ENCODE measurements at places on chromosomes 1 and 21.

DNA sequence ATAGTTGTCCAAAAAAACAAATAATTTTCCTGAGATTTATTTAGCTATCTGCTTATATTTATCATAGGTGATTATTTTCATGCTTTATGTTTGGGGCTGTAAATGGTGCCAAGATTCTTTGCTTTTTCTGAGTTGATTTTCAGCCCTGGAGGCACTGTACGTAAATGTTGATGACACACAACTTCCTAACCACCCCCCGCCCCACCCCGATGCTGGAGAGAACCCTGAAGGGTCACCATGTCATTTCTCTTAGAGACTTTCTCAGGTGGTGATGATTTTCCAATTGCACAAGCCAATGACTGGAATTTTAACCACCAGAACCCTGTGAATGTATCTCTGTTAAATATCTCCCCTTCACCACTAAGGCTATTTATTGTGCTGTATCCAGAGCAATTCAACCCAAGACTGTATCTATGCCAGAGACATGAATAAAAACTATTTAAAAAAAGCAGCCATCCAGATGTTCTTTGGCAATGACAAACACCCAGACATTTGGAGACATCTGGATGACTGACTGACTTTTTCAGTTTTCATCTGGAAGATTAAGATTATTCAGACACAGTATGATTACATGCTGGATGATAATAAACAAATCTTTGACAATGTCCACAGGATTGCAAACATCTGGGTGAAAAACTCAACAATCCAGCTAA is 346.0 kb downstream of the LMX1A start:
- no peak for DNase-seq

- no peak for DNase-seq
Measured at GRCh38 chr21:31045841-31046240, 7.6 kb upstream of the KRTAP19-8 start.

DNA sequence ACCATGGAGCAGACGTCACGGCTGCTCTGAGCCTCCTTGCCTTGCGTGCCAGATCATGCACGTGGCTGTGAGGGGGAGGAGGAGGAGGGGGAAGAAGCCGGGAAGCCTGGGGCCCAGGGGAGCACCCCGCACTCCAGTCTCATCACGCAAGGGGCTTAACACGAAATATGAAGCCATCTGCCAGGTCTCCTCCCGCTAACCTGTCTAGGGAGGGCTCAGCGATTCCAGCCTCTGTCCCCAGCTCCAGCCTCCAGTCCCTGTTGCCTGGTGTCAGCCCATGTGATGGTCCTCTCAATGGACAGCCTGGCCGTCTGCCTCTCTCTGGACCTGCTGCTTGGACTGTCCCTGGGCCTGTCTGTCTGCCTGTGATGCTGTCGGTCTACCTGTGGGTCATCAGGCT is 22.5 kb upstream of the C1QA start:
- peak; percentile 69 for DNase-seq

DNA sequence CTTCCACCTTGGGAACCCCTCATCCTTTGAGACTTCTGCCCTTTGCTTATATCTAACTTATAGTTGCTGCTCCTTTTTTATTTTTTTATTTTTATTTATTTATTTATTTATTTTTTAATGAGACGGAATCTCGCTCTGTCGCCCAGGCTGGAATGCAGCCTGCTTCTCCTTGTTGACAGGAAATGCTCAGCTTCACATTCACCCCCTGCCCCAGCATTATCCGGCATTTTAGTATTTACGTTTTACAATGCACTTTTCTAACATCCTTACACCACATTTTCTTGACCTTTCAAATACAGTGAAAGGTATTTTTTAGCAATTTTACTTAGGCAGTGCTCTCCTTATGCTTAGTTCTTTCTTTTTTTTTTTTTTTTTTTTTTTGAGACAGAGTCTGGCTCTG is 14.9 kb downstream of the CXADR start:
- no peak for DNase-seq

- DNase-seq: no peak
Measured at GRCh38 chr1:154962156-154962749, 671 bp upstream of the PYGO2 start.

- DNase-seq: no peak
Measured at GRCh38 chr1:40803902-40804301, 20.3 kb downstream of the KCNQ4 start.

DNA sequence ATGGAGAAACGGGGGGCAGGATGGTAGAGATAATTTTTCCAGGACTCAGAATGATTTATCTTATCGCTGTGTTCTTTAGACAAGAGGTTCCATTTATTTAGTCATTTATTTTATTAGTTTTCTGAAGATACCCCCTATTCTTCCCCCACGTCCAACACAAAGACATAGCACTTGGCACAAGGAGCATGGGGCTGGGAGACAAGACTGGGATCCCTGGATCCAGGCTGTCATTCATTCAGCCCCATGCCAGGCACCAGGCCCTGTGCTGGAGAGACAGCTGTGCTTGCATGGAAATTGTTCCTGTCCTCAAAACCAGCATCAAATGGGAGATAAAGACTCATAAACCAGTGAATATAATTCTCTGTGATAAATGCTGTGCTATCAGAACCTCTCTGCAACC is 27.1 kb upstream of the PLXNA2 start:
- no peak for DNase-seq

- DNase-seq: no peak
Measured at GRCh38 chr1:37795340-37796125, 1.9 kb downstream of the MANEAL start.

Data from NCI-H524 treated with DMSO at 0.1 percent for 48 hours (cell line).